Activated T-cell treated with anti-CD3 and anti-CD28 coated beads, Interleukin-2, amount 50 U/mL, for 1 hour (primary cell): ENCODE measurements at places on chromosomes 1 and 21.

- DNase-seq: no peak
Observed at GRCh38 chr1:50973255-50973654, 3.2 kb downstream of the CDKN2C start.

DNA sequence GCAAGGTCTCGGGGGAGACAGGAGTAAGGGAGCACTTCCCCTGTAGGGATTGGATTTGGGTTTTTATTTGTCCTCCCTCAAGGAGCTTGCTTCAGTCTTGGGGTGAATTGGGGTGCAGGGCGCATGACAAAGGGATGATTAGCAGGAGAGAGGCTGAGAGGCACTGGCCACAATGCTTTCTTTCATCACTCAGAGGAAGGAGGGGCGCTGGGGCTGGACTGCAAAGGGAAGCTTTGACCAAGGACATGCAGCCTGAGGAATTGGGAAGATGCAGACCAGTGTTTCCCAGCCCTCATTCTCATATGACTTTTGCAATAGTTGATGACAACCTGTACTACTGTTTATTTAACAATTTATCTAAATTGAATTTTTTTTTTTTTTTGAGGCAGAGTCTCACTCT, 34.1 kb upstream of the PDPN start:
- DNase-seq: no peak

DNA sequence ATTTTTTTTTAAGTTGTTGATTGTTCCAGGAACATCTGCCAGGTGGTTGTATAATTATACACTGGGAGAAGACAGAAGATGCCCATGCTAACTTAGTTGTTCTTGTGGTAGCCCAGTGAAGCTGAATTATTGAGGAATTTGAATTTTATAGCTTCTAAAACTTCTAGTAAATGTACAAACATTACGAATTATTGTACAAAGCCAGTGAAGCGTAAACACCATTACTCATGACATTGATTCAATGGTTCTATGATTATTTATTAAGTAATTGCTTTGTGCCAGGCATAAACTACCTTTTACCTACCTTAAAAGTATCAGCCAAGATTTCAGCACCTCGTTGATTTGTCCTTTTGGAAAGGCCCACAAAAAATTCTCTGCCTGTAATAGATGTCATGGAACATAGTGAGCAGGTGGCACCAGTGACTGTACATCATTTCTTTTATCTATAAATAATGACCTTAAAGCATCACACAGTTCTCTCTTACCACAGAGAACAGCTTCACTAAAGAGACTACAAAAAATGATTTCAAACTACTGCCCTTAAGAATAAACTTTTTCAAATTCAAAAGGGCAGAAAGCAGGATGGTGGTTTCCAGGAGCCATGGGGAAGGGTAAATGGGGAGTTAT, 74.9 kb upstream of the BCL10 start:
- DNase-seq: no peak

- DNase-seq: no peak
Observed at GRCh38 chr21:37370152-37371040, 3.8 kb downstream of the DYRK1A start.

GRCh38 chr1:82969340-82969739, 1029.6 kb downstream of the TTLL7 start:
- no peak for DNase-seq

- DNase-seq: no peak
Observed at GRCh38 chr1:232316864-232317263, 313.1 kb downstream of the SIPA1L2 start.

DNA sequence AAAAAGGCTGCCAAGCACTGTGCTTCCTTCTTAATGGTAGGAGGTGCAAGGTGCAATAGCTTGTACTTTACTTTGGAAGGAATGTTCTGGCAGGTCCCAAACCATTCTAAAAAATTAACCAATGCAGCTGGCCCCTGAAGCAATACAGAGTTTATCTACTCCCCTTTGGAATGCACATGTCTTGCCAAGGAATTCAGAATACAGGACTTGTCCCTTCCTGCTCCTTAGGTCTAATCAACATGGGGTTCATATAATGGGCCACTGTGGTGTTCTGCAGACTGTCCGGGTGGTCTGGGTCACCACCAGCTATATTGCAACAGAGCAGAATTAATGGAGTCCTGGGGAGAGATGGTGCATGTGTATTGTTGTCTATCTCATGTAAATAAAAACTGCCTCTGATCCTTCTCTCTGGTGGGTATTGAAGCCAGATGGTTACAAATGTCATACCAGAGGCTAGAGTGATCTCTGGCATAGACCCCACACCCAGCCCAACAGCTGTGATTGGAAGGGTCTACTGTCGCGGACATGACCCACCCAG, 112.8 kb downstream of the RIPK4 start:
- DNase-seq: no peak

- DNase-seq: no peak
Observed at GRCh38 chr1:158002631-158003405, 9.4 kb downstream of the KIRREL1 start.

DNA sequence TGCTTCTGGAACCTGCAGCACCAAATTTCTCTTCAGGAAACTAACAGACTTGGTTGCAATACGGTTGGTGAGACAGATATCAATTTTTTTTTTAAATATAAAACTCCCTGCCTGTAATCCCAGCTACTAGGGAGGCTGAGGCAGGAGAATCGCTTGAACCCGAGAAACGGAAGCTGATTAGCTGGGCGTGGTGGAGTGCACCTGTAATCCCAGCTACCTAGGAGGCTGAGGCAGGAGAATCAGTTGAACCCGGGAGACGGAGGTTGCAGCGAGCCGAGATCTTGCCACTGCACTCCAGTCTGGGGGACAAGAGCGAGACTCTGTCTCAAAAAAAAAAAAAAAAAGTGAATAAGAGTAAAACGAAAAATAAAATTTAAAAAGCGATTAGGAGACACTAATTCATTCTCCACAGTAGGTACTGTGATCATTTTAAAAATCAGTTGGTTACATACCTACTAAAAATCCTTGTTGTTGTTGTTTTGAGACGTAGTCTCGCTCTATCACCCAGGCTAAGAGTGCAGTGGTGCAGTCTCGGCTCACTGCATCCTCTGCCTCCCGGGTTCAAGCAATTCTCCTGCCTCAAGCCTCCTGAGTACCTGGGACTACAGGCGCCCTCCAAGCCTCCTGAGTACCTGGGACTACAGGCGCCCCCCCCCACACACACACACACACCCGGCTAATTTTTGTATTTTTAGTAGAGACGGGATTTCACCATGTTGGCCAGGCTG, 796 bp upstream of the RBM8A start:
- peak; percentile 27 for DNase-seq

GRCh38 chr1:66328896-66329295, 205.1 kb upstream of the SGIP1 start:
- no peak for DNase-seq

GRCh38 chr1:171754971-171755370, 13.1 kb upstream of the VAMP4 start:
- DNase-seq: no peak

GRCh38 chr1:187876775-187877174, 1048.0 kb downstream of the PLA2G4A start:
- DNase-seq: no peak

DNA sequence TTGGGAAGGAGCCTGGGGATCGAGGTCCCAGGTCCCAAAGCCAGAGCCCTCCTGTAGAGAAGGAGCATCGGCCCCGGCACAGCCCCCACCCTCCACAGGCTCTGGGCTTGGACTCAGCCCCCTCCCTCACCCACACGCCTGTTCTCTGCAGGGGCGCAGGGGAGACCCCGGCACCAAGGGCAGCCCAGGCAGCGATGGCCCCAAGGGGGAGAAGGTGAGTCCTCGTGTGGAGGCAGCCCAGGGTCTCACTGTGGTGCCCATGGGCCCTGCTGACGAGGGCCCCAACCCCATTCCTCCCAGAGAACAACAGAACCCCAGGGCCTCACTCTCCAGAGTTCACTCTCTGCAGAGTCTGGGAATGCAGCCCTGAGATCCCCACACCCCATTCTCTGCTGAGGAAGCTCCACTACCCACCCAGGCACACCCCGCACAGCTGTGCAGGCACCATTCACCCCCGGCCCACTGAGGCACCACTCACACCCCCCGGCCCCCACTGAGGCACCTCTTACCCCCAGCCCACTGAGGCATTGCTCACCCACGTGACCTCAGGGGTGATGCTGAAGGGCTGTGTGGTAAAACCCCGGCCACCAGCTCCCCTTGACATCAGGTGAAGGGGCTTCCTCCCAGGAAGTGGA, 21.8 kb downstream of the COL6A2 start:
- peak; percentile 12 for DNase-seq

- no peak for DNase-seq
Observed at GRCh38 chr21:28791595-28792282, 200.9 kb downstream of the LTN1 start.

GRCh38 chr1:226665505-226666163, 73.4 kb downstream of the ITPKB start:
- no peak for DNase-seq

DNA sequence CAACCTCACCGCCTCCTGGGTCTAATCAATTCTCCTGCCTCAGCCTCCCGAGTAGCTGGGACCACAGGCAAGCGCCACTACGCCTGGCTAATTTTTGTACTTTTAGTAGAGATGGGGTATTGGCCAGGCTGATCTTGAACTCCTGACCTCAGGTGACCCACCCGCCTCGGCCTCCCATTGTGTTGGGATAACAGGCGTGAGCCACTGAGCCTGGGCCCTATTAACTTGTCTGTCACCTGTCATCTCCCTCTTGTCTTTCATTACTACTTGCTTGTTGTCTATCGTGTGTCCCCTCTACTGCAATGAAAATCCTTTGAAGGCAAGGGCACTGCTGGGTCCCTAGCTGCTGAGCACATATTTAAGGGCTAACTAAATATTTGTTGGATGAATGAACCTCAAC, 3.4 kb downstream of the UQCRHL start:
- DNase-seq: no peak

DNA sequence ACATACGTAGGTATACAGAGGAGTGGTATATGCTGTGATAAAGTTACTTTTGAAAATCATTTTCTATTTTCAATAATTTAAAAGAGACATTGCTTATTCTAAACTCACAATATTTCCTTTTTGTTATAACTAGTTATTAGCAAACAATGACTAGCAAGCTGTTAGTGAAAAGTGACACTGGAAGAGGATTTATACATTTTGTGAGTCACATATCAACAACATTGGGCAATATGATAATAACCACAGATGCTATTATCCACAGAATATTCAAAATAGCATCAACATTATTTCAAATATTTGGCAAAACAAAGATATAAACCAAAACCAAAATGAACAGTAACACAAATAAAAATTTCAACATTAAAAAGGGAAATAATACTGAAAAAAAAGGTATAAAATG, 104.0 kb upstream of the HP1BP3 start:
- no peak for DNase-seq

- DNase-seq: no peak
Observed at GRCh38 chr1:36529769-36530260, 47.1 kb upstream of the CSF3R start.

DNA sequence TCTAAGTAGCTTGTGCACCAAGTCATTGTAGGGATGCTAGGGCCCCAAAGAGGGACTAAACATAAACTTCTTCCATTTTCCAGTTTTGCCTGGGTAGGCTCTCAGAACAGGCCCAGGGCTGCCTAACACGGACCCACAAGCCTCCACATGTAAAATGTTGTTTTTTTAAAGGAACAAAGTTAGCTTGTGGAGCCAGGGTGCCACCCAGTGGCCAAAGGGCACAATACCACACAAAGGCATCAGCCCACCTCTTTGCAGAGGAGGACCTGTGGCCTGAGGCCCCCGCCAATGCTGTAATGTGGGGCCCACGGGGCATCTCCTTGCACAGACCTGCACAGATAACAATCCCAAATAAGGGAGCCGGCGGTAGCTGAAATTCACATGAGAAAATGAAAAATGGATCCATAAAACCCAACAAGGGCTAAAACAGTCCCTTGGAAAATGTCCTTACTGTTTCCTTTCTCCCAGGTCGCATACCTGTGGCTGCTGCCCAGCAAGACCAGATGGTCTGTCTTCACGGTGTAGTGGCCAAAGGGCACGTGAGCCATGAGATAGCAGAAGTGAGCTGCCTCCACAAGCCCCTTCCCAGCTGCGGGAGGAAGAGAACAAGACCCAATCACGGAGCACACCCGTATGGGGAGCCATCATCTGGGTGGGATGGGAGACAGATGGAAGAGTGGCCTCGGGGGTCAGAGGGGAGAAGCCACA, 23.8 kb downstream of the SEC16B start:
- no peak for DNase-seq

- DNase-seq: no peak
Observed at GRCh38 chr1:235073331-235073967, 55.2 kb downstream of the TOMM20 start.

GRCh38 chr1:168582688-168583336, 6.4 kb downstream of the XCL1 start:
- DNase-seq: no peak

DNA sequence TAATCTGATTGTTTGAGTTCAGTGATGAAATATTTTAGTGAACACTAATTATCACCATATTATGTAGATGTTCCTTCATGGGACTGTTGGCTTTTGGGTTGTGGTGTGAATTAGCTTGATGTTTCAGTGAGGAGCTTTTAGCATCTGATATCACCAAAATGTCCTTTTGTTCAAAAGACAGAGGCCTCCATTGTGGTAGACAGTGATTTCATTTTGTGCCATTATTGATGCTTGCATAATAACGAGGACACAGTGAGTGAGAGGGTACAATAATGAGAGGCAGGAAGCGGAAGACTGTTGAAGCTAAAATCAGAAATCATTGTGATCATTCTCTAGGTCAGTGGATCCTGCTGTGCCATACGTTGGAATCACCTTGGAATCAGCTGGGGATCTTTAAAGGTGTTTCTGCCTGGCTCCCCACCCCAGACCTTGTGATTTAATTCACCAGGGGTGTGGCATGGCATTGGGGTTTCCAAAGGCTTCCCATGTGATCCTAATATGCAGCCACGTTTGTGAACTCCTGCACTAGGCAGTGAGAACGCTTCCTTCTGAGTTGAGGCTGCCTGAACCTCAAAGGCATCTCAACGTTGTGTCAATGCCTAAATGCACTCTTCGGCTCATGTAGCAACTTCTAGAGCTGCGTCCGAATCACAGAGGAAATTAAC, 82.1 kb upstream of the KIF1B start:
- DNase-seq: no peak

GRCh38 chr1:91816031-91816430, 69.9 kb downstream of the TGFBR3 start:
- no peak for DNase-seq

- DNase-seq: no peak
Observed at GRCh38 chr21:45957981-45958600, 23.5 kb upstream of the COL6A1 start.

DNA sequence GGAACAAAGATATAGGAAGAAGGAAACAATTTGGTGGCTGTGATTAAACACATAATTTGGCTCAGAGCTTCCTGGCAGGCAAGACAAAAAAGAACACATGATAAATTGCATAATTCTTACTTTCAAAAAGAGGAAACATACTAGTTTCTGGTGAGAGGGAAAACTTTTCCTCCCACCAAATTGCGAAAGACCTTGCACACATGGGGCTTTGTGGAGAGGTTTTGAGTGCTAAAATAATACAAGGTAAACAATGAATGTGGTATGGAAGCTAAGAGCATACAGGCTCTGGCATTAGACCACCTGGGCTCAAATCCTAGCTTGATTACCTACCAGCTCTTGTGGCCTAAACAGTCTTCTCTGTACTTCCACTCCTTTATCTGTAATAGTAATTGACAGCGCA, 140.2 kb upstream of the HOOK1 start:
- DNase-seq: no peak
